ENCODE measurements at places on chromosomes 7 and 10.

- DNase-seq, result no peak
Measured at GRCh38 chr10:78600740-78601139, 468.0 kb upstream of the ZMIZ1 start.

GRCh38 chr7:28086198-28086597 lies 94.4 kb downstream of the JAZF1 start:
- DNase-seq, result peak; percentile 35

- no peak for DNase-seq
Measured at GRCh38 chr10:114077815-114078219, 34.2 kb downstream of the ADRB1 start.

DNA sequence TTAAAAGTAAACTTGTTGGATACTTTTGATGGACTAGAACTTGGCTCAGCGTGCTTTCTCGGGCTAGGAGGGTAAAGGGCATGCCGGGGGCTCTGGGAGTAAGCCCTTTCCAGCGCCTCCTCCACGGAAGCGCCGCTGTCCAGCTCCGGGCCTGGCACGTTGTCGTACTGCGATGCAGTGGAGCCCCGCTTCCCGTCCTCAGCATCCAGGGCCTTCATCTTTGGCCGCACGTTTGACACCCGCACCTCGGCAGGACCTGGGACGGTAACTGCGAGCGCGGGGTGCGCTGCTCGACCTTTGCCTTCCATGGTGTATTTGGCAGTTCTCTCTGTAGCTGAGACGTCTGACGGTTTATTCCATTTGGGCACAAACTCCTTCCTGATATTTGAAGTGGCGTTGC lies 148.3 kb downstream of the USP6NL start:
- DNase-seq, result peak; percentile 2

DNA sequence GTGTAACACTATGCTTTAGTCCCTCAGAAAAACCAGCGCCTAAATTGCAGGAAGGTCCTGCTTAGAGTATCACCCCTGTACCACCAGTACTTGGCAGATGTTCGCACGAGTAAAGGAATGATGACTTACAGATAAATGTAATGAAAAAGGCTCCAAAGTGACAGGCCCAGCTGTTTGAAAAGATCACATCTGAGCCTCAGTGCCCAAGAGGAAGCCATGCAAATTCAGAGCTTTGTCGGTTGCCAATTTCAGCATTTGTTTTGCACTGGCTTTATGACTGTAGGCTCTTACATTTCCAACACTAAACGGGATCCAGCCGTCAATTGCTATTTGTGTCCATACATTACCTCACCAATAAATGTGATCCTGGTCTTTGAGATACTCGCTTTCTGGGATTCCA lies 60.6 kb upstream of the GAD2 start:
- DNase-seq, result no peak

DNA sequence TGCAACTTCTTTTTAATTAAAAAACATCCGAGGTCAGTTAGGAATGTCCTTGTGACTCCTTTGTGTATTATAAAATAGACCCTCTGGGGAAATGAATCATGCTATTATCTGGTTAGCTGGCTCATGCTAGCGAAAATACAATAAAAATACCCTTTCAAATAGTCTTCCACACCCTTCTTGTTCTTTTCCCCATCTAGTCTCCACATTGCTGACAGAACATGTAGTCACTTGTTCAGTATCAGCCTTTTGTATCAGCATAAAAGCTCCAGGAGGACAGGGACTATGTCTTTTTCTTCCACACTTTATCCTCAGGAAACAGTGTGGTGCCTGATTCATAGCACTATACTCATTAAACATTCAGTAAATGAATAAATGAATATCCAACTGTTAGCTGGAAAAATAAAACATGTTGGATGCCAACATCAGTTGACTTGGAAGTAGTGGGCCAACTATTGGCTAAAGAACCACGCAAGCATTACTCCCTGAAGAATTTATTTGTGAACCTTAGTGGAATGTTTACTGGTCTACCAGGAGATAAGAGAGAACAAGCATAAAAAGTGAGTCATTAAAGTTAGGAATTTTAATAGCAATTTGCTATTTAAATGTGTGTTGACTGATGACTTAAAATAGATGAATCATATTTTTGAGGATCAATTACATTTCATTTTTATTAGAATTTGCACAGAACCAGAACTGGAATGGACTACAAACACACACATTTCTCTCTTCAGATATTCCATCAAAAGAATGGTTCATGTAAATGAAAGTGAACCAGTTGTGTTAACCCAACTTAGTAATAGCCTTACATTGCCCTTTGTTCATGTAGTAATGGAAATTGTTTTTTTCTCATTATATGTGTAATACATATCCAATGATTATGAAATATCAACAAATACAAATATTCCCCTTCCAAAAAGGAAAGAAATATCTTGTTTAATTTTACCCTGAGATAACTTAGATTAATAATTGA lies 129.6 kb downstream of the DKK1 start:
- DNase-seq, result no peak

DNA sequence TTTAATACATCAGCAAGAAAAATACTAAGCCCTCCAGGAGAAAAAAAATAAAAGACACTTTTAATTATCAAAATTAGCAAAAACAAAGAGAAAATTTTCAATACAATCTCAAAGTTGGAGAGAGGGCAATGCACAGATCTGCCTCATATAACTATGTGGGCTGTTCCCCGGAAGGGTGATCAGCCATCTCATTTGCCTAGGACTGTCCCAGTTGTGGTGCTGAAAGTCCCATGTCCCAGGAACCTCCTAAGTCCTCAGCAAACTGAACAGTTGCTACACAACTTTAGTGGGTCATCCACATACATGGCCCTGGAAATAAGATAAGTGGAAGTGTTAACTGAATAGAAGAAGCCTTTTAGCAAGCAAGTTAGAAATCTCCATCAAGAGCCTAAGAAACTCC lies 14.4 kb downstream of the CFAP70 start:
- no peak for DNase-seq

- DNase-seq, result no peak
Measured at GRCh38 chr7:5550831-5551230, 127.2 kb upstream of the TNRC18 start.

- DNase-seq, result no peak
Measured at GRCh38 chr7:104059103-104059502, 69.6 kb upstream of the RELN start.

Data from B cell (primary cell).